Suppressor macrophage (primary cell): ENCODE measurements at places on chromosomes 6 and 20.

DNA sequence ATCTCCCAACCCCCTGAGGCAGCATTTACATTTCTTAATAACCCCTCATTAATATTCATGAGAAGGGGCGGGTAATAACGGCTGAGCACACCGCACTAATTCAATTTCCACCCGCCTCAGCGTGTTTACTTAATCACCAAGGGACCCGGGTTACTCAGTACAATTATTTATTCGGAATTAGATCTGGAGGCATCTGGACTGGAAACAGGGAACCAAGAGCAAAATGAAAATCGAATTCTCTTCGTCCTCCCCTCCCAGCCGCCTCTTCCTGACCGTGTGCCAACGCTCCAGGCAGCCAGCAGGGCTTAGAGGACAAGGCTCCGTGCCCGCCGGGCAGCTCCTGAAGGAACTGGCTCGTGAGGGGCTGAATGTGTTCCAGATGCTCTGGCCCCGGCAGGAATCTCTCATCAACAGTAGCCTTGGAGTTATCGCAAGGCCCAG is 23.5 kb upstream of the CTNNBL1 start:
- no peak for DNase-seq

DNA sequence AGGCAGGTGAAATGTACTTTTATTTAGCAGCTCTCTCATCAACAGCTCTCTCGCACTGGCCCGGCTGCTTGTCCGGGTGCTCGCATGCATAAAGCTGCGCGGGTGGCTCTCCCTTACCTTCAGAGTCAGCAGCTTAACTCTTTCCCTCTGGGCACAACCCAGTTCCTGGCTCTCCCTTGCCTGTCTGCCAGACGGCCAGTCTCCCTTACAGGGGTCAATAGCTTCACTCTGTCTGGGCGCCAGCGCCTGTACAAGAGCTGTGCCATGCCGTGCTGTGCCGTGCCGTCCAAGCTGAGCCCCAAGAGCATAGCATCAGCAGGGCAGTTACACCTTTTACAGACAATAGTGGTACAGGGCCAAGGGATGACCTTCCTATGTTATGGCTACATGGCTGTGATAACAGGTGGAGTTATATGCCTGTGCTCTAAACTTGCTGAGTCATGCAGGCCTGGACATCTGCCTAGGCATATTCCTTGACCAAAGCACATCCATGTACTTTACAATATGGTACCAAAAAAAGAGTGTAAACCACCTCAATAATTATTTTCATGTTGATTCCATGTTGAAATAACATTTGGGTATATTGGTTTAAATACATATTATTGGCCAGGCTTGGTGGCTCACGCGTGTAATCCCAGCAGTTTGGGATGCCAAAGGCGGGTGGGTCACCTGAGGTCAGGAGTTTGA is 47.9 kb downstream of the BLTP3A start:
- DNase-seq: no peak

DNA sequence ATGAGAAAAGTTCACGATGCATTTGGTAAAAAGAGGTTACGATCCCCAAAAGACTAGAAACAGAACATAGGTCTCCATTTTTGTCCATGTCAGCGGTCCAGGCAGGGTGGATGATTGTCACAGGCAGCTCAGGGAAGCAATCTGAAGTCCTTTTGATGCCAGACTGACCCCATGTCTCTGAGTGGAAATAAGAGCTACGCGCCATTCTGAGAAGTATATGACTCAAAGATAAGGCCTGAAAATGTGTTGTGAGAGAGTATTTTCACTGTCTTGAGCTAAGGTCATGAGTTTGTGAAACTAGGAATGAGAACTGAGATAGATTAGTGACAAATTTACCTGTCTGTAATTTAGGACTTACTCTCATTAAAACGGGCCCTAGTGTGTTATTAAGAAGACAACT is 69.5 kb downstream of the LYRM4 start:
- DNase-seq: no peak

GRCh38 chr6:56230976-56231566 is 16.3 kb downstream of the COL21A1 start:
- DNase-seq: no peak

DNA sequence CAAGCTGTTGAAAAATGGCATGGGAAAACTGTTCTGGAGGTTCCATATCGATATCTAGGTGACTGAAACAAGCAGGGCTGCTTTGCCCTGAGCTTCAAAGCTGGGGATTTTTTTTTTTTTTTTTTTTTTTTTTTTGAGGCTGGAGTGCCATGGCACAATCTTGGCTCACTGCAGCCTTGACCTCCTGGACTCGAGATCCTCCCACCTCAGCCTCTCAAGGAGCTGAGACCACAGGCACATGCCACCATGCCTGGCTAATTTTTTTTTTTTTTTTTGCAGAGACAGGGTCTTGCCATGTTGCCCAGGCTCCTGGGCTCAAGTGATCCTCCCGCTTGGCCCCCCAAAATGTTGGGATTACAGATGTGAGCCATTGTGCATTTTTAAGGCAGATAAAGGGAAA is 11.0 kb downstream of the ERGIC3 start:
- DNase-seq: no peak

DNA sequence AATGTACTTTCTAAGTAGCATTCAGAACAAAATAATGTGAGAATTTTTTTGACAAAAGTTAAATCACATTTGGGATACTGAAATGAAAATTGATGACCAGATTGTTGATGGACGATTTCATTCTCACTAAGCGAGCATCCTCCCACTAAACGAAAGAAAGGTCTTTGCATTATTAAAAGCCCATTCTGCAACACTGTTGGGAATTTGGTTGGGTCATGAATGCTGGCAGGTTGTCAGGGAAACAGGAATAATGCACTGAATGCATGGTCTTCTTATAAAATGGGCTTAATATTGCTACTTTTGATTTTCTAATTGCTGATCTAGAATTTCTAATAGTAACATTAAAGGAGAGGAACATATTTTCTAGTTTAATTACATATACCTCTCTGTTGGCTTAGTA is 229.8 kb downstream of the NKAIN2 start:
- DNase-seq: no peak
